ENCODE measurements at places on chromosomes 3 and 15. TPM values are rescaled to one million over a fixed set of nuclear protein-coding genes. Genes with fewer than 3 reads are reported as not detected.

Gene BFSP2
- total RNA-seq = not detected

- H3K4me1 ChIP-seq = no peaks in the 10 kb centered on the region
- H3K36me3 ChIP-seq = no peaks in the 10 kb centered on the region
- no peaks in the 10 kb centered on the region for H3K27me3 ChIP-seq
- H3K4me3 ChIP-seq = no peak overlapping the region
- no peak overlapping the region for H3K27ac ChIP-seq
Observed at GRCh38 chr15:100572362-100572983, 29.5 kb downstream of the LINS1 start.

Gene MAGEL2
- not detected for total RNA-seq

Gene CAPN3
- 0.11 TPM for total RNA-seq

Gene ZCWPW2
- 0.79 TPM for total RNA-seq

GRCh38 chr3:44343421-44343820 lies 4.9 kb downstream of the TCAIM start:
- peaks cover 17% of the 10 kb centered on the region for H3K4me1 ChIP-seq
- H3K4me3 ChIP-seq = no peak overlapping the region
- H3K36me3 ChIP-seq = 0 out of 2 replicates have a peak, but pooled peaks cover 4% of the 10 kb centered on the region
- H3K27me3 ChIP-seq = no peaks in the 10 kb centered on the region
- no peak for DNase-seq

Gene RYR3
- total RNA-seq = 7.9 TPM

DNA sequence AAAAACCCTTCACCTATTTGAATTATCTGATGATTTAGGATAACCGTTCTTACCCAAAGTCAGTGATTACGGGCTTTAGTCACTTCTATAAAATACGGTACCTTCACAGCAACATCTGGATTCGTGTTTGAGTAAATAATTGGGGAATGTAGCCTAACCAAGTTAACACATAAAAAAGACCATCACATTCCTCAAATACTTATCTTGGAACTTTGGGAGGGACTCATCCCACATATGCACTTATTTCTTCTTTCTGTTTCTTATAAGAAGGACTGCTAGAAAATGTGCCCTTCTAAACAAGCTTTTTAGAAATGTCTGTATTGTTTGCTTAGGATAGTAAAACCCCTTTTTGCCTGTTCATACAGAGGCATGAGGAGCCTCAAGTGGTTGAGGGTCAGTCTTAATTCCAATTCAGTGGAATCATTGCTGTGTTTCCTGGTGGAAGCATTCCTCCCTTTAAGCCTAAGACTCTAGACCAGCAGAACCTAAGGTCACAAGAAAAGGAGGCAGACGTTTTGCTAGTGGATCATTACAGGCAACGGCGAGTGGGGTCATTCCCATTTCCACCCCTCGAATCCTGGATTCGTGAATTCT lies 67.5 kb downstream of the TMEM44 start:
- H3K36me3 ChIP-seq = no peaks in the 10 kb centered on the region
- peak; percentile 82 for DNase-seq
- no peaks in the 10 kb centered on the region for H3K27me3 ChIP-seq
- peak overlapping the region; percentile 79 for H3K27ac ChIP-seq

Gene ARID3B
- total RNA-seq = 0.44 TPM

DNA sequence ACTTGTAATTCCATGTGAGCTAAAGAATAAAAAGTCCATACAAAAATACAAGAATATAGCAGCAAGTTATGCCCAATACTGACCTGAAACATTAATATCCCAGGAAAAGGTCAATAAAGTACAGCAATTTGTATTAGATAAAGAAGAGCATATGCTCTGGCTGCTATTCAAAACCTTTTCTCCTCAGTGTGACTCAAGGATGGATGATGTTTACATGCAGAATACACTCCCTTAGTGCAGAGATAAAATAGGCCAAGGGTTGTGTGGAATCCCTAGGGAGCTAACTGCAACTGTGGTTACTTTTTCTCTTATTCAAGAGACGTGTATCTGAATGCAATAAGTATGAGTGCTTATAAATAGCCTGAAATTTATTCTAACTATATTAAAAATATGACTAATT lies 78.7 kb downstream of the SLC9A9 start:
- H3K4me1 ChIP-seq = no peaks in the 10 kb centered on the region
- no peak overlapping the region for H3K27ac ChIP-seq
- no peak for DNase-seq
- H3K36me3 ChIP-seq = no peaks in the 10 kb centered on the region
- H3K27me3 ChIP-seq = no peaks in the 10 kb centered on the region

- no peaks in the 10 kb centered on the region for H3K36me3 ChIP-seq
- H3K4me3 ChIP-seq = no peak overlapping the region
- H3K4me1 ChIP-seq = peaks cover 7% of the 10 kb centered on the region
Observed at GRCh38 chr3:40925231-40925630, 274.1 kb upstream of the CTNNB1 start.

DNA sequence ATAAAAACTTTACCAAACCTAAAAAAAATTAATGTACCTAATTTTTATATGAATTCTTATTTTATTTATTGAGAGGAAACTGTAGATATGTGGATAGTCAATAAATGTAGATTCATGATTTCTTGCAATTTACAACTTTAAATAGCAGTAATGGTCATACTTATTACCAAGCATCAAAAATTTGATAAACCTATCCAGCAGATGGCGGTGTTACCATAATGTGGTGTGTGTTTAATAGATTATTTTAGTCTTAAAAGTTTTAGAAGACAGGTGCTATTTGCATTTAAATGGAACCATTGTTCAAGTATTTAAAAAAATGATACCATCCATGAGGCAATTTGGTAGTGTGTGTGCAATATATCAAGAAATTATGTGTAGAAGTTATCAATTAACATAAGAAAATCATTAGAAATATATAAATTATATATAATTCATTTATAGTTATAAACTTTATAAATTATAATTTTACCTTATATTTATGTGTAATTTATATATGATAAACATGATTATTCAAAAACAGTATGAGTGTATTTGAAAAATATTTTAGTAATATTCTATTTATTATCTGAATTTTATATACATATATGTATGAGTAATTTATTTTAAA lies 176.0 kb upstream of the BCHE start:
- no peaks in the 10 kb centered on the region for H3K27me3 ChIP-seq
- H3K36me3 ChIP-seq = no peaks in the 10 kb centered on the region
- H3K4me3 ChIP-seq = no peak overlapping the region
- DNase-seq = no peak
- H3K27ac ChIP-seq = no peak overlapping the region

- H3K4me3 ChIP-seq = no peak overlapping the region
- H3K36me3 ChIP-seq = peaks cover 31% of the 10 kb centered on the region
Observed at GRCh38 chr15:41952013-41952563, 20.3 kb downstream of the EHD4 start.

Gene HTR3E
- total RNA-seq = not detected

- H3K27me3 ChIP-seq = no peaks in the 10 kb centered on the region
- H3K4me1 ChIP-seq = peaks cover 27% of the 10 kb centered on the region
- no peak overlapping the region for H3K4me3 ChIP-seq
- no peak overlapping the region for H3K27ac ChIP-seq
- peaks cover 22% of the 10 kb centered on the region for H3K36me3 ChIP-seq
Observed at GRCh38 chr3:37127340-37127739, 47.0 kb downstream of the LRRFIP2 start.

DNA sequence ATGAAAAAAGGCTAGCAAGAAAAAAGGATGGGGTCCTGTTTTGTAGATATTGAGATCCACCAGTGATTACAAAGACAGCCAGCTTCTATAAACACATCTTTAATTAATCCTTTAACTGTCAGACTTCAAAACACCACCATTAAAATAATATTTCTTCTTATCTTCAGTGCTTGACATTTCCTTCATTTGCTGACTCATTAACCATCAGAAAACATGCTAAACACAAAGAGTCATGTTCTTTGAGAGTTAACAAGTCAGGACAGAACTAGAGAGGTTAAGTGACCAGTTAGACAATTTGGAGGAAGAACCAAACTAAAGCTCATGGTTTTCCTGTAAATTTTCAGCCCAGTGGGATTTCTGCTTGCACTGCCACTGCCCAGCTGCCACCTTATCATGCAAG lies 111.4 kb downstream of the MEIS2 start:
- DNase-seq = no peak
- no peaks in the 10 kb centered on the region for H3K36me3 ChIP-seq
- no peak overlapping the region for H3K27ac ChIP-seq
- H3K4me3 ChIP-seq = no peak overlapping the region

GRCh38 chr3:141830508-141830907 lies 45.9 kb upstream of the ATP1B3 start:
- no peak overlapping the region for H3K4me3 ChIP-seq
- H3K27ac ChIP-seq = no peak overlapping the region
- H3K36me3 ChIP-seq = no peaks in the 10 kb centered on the region
- DNase-seq = no peak
- no peaks in the 10 kb centered on the region for H3K4me1 ChIP-seq

DNA sequence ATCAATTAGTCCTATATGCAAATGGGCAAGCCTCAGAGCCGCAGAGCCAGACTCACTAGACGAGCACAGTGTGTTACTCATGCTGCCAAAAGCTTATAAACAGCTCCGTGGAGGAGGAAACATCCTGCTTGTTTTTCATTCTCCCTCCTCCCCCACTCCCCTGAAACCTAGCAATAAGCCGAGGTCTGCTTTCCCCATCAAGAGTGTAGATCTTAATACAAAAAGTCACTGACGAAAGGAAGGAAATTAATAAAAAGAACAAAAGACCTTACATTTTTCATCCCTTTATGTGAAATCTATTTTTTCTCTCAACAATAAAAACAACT lies 88.5 kb downstream of the XXYLT1 start:
- peak; percentile 30 for DNase-seq
- H3K27ac ChIP-seq = no peak overlapping the region
- H3K27me3 ChIP-seq = no peaks in the 10 kb centered on the region
- H3K4me1 ChIP-seq = peaks cover 22% of the 10 kb centered on the region
- H3K36me3 ChIP-seq = no peaks in the 10 kb centered on the region

Gene GUCA1C
- not detected for total RNA-seq

DNA sequence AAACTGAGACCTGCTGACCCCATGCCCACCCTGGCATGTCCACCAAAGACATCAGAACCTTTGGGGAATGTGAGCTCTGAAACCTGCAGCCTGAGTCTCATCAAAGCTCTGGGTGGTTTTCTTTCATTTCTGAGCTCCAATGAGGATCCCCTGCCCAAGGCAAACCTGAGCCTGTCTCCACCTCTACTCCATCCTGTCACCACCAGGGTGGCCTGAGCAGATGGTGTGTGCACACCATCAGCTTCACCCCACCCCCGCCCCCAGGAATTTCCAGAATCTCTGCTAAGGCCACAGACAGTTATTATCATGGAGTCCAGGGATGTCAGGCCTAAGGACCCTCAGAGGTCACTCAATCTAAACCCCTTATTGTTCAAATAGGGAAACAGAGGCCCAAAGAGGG lies 1.3 kb downstream of the XIRP1 start:
- H3K4me1 ChIP-seq = peaks cover 38% of the 10 kb centered on the region
- no peak for DNase-seq
- H3K27ac ChIP-seq = no peak overlapping the region
- H3K36me3 ChIP-seq = no peaks in the 10 kb centered on the region

Measured in SJSA1 (cell line).